Fibroblast of skin of back (primary cell): ENCODE measurements at places on chromosomes 16 and 17.

- peak; percentile 97 for DNase-seq
Observed at GRCh38 chr17:2172077-2172851, 117.4 kb downstream of the HIC1 start.

DNA sequence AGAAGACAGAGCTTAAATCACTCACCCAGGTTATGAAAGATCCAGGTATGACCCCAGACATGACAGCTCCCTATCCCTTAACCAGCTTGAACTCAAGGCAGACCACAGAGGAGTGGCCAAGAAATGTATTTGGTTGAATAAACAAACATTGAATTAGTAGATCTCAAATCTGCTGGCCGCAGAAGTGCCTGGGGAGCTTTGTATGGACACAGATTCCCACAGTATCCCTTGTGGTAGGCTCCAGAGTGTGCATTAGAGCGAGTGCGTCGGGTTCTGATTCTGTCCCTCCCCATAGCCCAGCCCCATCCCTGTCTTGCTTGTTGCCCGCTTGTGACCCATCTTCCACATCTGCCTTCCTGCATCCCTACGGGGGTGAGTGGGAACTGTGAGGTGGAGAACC, 118.8 kb upstream of the FOXF1 start:
- DNase-seq, result no peak

DNA sequence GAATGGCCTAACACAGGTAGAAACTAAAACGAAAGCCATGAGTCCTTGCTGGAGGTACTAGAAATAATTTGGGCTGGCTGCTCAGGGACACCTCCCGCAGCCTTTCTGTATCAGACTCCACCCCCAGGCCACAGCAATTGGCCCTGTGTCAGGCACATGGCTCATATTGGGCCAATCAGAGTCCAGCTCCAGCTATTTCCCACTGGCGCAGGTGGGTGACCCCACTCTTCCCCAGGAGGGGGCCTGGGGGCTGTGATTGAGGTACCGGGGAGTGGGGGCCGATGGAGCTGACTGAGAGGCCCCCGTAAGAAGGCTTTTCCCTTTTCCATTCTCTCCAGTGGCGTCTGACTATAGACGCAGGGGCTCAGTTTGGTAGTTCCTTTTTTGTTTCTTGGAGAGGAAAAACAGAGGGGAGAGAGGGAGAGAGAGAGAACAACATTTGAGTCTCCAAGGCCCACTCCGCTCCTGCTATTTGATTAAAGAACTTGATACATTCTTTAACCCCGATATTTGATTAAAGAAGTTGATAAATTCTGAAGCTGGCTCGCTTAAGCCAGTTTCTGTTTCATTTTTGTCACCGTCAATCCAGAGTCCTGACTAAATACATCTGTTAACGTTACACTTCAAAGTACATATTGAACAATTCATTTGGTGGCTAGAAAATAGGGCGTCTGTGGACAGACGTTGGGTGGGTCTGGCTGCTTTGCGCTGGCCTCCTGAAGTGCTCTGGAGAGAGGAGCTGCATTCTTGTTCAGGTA, 26.3 kb downstream of the FOXL1 start:
- no peak for DNase-seq

- DNase-seq, result no peak
Observed at GRCh38 chr16:19374402-19374801, 43.3 kb upstream of the TMC5 start.

DNA sequence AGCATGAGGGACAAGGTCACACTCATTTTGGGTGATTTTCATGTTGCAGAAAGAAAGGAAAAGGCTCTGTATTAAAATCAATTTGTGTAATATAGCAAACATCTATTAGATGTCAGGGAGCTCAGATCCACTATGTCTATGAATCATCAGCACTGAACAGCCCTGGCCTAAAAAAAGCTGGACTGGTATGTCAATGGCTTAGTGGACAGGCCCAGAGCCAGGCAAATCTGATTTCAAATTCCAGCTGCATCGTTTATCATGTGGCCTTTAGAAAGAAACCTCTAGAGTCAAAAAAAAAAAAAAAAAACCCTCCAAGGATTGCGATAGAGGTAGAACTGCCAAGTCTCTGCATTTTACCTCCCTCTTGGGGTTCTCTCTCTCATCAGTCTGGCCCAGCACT, 5.4 kb downstream of the GAS7 start:
- DNase-seq, result peak; percentile 62
